Activated CD4-positive, alpha-beta T cell treated with anti-CD3 and anti-CD28 coated beads, Interleukin-2, amount 50 U/mL, for 48 hours (primary cell): ENCODE measurements at places on chromosomes 5 and 9.

GRCh38 chr5:124285071-124285470 is 461.4 kb downstream of the ZNF608 start:
- no peak for DNase-seq

DNA sequence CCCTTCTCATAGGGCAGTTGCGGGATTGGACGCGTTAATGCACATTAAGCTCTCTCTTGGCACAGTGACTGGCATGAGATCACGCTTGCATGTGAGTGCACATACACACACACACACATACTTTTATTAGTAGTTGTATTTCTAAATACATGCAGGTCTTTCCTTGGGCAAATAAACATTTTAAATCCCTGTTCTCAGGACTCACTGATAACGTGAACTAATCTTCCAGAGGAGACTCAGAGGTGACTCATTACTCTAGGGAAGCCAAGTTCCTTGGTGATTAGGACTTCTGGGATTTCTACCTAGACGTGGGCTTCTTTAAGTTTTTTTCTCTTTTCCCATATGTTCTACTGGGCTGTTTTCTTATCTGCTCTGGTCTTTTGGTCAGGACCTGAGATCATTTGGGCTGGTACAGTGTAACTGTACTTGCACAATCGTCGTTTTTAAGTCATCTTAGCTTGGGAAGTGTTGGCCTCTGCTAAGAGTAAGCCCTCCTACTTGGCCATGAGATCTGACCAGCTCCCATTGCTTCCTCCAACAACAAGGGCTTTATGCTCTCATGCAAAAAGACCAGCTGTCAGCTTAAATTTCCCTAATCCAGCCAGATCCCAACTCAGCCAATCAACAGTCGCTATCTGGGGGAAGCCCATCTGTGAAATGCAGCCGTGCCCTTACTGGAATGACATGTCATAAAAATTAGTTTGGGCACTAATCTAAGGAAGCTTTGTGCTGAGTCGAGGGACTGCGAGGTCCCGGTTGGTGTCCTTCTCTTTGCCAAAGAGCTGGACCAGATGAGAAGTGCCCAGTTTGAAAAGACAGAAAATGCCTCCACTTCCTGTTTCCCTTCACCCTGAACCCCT is 176.4 kb upstream of the ANKRD55 start:
- no peak for DNase-seq

DNA sequence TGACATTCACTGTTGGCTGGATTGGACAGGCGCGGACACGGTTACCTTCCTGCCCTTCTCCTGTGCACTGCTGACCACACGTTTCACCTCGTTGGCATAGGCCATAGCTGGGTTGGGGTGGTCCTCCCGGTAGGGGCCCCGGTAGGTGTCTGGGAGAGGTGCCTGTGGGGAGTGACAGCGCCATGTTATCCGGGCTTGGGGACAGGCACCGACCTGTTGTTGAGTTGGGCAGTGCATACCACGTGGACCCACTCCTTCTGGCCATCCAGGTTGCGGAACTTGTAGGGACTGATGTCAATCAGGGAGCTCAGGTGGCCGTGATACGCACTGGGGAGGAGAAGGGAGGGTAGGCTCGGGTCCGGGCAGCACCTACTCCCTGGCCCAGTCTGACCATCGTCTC is 8.2 kb downstream of the PHYKPL start:
- DNase-seq: no peak

DNA sequence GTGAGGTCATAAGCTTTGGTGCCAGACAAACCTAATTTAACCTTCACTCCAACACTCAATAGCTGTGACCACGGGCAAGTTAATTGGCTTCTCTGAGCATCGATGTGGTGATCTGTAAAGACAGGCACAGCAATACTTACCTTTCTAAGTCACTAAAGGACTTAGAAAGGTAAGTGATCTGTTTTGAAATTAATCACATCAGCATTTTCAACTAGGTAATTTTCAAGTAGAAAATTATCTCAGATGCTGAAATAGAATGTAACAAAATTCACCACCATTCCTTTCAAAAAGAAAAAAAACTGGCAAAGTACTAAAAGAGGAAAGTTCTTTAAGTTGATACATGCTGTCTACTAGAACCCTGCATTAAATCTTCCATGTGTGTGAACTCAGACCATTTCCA is 354.5 kb downstream of the ICE1 start:
- DNase-seq: no peak

- no peak for DNase-seq
Observed at GRCh38 chr5:180852495-180852894, 8.6 kb downstream of the ZFP62 start.

GRCh38 chr5:172029876-172030275 is 23.4 kb upstream of the FBXW11 start:
- no peak for DNase-seq

DNA sequence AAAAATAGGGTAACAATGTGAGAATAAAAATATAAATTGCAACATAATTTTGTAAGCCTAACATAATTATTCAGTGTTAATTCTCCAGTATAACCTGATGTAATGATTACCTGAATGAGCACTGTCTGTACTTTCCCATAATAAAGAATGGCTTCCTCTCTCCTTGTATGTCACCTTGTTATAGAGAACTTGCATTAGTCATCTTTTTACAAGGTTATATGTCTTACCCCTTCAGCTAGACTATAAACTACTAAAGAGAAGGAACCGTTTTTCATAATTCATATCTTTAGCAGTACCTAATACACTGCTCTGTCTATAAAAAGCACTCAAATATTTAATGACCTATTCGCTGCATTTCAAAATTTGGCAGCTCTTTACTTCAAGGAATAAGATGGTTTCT is 19.8 kb downstream of the STRBP start:
- DNase-seq: no peak

GRCh38 chr9:19087106-19088000 is 15.4 kb downstream of the HAUS6 start:
- DNase-seq: no peak

DNA sequence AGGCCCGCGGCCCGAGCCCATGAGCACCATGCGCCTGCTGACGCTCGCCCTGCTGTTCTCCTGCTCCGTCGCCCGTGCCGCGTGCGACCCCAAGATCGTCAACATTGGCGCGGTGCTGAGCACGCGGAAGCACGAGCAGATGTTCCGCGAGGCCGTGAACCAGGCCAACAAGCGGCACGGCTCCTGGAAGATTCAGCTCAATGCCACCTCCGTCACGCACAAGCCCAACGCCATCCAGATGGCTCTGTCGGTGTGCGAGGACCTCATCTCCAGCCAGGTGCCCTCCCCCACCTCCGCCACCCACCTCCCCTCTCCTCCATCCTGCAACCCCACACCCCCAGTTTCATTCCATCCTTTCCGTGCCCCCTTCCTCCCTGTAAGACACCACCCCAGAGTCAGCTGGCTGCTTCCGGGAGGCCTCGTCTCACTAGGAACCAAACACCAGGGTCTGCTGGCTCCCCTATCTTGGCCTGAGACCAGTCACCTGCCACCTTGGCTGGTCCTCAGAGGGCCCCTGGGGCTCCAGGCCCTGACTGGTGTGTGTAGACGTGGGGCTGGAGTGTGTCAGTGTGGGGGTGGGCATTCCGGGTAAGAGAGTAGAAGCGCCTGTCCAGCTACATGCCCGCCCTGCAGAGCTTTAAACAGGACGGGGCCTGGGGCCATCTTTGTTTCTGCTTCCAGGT is 655 bp downstream of the GRIN1 start:
- DNase-seq: no peak

- no peak for DNase-seq
Observed at GRCh38 chr9:119758241-119758640, 389.0 kb upstream of the BRINP1 start.

DNA sequence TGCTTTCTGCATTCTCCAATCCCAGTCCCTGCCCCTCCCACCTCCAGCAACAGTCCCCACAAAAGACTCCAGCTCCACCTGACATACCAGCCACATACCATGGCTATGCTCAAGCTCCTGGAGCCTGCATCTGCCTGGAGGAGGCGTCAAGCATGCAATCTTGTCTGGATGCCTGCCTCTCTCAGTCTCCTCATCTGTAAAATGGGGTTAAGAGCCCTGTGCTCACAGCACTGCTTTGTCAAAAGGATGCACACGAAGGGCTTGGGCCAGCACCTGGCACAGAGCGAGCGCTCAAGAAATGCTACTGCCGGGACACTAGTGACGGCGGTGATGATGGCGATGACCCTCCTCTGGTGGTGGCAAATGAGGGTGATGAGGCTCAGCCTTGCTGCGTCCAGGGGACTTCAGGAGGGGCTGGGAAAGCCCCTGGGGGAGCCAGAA is 202.9 kb upstream of the IER5L start:
- no peak for DNase-seq

- no peak for DNase-seq
Observed at GRCh38 chr5:4859500-4860235, 280.5 kb upstream of the ADAMTS16 start.

DNA sequence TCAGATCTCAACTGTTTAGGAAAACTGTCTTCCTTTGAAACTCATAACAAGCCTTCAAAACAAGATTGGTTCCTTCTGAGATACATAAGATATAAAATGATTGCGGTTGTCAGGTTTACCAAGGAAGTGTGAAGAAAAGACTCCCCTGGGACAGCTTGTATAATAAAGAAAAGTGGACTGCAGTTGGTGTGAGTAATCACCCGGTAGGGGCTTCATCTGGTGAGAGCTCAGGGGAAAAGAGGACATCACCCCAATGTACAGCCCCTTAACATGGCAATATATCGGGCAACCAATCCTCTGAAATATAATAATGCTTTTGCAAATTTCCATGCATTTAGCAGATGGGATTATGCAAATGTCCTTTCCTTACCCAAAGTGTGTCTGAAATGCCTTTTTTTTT is 216.5 kb upstream of the KLF9 start:
- no peak for DNase-seq

- DNase-seq: no peak
Observed at GRCh38 chr9:38022203-38022895, 46.7 kb downstream of the SHB start.

DNA sequence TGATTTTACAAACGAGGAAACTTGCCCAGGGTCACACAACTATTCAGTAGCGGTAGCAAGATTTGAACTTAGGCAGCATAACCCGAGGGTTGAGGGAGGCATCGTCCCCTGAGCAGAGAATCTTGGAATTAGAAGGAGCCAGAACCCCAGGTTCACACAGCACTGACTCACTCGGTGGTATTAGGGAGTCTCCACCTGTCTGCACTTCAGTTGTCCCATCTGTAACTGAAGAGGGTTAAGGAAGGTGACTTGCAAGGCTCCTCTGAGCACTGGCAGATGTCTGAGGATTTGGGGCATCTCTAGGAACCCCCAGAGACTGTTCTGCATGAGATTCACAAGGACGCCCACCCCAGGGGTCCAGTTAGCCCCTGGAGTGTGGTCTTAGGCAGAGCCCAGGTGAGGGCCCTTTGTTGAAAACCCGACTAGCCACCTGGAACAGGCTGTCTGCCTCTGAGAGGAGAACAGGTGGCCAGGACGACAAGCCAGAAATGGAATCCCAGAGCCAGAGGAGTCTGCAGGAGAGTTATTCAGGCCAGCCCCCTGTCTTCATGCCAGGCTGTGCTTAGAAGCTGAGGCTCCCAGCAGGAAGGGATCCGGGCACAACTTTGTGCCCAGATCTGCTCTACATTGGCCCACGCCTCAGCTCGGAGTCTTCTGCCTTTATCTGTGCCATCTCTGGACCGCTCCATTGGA is 50.0 kb upstream of the ORM1 start:
- DNase-seq: no peak

DNA sequence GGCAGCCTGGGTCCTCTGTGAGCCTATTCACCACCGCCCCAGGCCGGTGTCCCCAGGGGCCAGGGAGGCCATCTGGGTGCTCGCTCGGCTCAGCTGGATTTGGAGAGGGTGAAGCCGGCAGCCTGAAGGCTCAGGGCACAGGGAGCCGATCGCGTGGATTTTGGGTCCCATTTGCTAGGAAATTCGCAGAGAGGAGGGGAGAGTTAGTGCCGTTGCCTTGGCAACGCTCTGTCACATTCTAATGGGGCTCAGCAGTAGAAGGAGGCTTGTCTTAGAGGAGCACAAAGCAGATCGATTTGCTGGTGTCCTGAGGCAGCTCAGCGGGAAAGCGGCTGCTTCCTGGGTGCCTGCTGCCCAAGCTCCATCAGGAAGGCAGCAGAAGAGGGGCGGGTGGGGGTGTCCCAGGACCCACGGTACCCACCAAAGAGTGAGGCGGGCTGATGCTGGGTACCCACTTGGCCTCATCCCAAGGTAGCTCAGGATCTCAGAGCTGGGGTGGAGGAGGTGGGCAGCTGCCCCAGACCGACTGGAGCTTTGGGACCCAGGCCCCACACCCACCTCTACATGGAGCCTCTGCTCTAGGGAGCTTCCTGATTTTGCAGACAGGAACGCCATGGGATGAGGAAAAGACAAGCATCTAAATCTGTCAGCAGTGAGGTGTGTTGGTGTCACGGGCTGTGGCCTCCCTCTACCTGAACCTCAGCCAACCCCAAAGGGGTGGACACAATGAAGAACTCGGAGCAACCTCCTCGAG is 17.1 kb upstream of the OLFM1 start:
- no peak for DNase-seq

DNA sequence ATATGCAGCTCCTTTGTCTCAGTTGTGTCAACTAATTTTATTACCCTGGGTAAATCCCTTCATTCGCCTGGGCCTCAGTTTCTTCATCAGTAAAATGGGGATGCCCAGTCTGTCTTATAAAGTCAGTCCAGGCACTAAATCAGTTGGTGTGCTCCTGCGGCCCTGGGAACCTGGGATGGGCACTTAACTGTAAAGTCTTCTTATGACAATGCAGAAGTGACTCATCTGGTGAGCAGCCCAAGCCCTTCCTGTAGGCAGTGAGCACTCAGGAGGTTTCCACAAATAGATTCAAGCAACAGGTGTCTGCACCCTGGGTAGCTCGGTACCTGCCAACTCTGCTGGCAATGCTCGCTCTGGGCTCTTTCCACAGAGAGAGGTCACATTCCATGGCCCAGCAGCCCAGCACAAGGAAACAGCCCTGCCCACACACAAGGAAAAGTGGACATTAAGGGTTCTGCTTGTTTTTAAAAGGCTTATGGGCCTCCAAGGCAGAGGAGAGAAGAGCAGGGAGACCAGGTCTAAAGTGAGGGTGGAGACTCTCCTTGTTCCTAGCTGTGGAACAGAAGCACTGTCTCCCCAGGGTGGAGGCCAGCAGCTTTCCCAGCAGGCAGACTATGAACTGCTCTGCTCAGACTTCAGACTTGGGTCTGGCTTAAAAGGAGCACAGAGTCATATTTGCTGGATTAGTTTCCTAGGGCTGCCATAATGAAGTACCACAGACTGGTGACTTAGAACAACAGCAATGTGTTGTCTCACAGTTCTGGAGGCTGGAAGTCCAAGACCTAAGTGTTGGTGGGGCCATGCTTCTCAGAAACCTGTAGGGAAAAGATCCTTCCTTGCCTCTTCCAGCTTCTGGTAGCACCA is 89.7 kb upstream of the ADRA1B start:
- DNase-seq: no peak

DNA sequence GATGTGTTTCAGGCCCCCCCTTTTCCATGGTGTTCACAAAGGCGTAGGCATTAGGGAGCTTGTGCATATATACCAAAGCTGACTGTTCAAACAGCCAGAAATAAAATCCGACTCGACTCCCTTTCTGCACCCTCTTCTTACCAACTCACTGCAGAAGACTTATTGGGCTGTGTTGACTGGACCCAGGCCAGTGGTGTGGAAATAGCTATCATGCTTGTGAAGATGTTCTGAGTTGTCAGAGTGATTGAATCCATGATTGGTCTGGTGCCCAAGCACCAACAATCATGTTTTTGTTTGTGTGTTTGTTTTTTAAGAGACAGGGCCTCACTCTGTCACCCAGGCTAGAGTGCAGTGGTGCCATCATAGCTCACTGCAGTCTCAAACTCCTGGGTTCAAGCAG is 21.6 kb downstream of the TJP2 start:
- DNase-seq: no peak
